ENCODE measurements at places on chromosomes 6 and 20. TPM values are rescaled to one million over a fixed set of nuclear protein-coding genes. Genes with fewer than 3 reads are reported as not detected.

Gene PROKR2
- polyA plus RNA-seq: not detected

Gene PTCHD4
- polyA plus RNA-seq: not detected

DNA sequence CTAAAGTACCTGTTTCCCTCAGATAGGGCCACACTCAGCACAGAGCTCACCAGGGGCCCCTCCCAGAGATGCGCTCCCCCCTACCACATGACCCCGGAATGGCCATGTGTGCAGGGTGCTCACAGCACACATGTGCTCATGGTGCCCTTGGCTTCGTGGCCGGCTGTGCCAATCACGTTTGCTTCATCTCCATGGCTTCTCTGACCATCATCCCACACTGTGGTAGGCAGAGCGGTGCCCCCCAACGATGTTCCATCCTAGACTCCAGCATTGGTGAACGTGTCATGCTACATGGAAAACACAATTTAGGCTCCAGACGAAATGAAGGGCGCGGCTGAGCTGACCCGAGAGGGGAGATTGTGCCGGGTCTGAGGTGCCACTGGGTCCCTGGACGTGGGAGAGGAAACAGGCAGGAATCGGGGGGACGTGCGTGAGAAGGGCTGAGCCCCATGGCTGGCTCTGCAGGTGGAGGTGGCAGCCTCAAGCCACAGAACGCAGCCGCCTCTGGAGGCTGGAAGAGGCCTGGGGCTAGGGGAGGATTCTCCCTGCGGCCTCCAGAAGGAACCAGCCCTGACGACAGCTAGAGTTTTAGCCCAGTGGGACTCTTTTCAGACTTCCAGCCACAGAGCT is 126.5 kb downstream of the DLL1 start:
- H3K27ac ChIP-seq: no peak overlapping the region
- peaks cover 8% of the 10 kb centered on the region for H3K27me3 ChIP-seq
- H3K36me3 ChIP-seq: no peaks in the 10 kb centered on the region

GRCh38 chr20:48288930-48289507 is 503.7 kb upstream of the SULF2 start:
- H3K27me3 ChIP-seq: peaks cover 30% of the 10 kb centered on the region
- no peaks in the 10 kb centered on the region for H3K4me1 ChIP-seq
- H3K36me3 ChIP-seq: no peaks in the 10 kb centered on the region
- DNase-seq: no peak
- no peak overlapping the region for H3K4me3 ChIP-seq

- no peak for DNase-seq
- no peak overlapping the region for H3K4me3 ChIP-seq
Observed at GRCh38 chr20:60108397-60108796, 150.2 kb downstream of the CDH26 start.

- no peaks in the 10 kb centered on the region for H3K36me3 ChIP-seq
- H3K27me3 ChIP-seq: no peaks in the 10 kb centered on the region
- no peak overlapping the region for H3K4me3 ChIP-seq
- DNase-seq: no peak
- no peaks in the 10 kb centered on the region for H3K4me1 ChIP-seq
Observed at GRCh38 chr6:91340896-91341395, 754.1 kb upstream of the MAP3K7 start.

Data from naive B cell (primary cell).